ENCODE measurements at places on chromosomes 3 and 15.
A peak's percentile ranks its signal among the peaks of the same experiment; 100 is the strongest.

- no peak for DNase-seq
These were observed 3.4 kb upstream of the COL7A1 start for GRCh38 chr3:48598323-48599076.

- no peak for DNase-seq
These were observed 364.2 kb downstream of the LRTM1 start for GRCh38 chr3:54563501-54564200.

- no peak for DNase-seq
These were observed 23.6 kb upstream of the SSUH2 start for GRCh38 chr3:8668216-8668615.

DNA sequence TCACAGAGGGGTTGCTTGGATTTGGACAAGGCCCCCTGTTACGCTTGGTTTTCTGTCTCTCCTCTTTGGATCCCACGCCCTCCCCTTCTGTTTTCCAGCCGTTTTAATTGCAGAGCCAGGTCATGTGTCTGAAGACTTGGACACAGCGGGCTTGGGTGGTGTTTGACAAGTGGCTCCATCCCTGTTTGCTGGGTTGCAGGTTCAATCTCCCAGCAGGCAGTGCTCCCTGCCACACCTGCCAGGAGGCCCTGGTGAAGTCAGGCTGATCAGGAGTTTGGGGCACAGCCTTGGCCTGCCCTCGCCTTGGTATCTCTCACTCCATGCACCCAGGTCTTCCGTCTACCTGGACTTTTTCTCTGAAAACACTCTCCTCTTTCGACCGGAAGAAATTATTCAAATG lies 59.0 kb downstream of the PLXNA1 start:
- no peak for DNase-seq

- DNase-seq = no peak
These were observed 648.1 kb downstream of the NTRK3 start for GRCh38 chr15:87608238-87609028.

- DNase-seq = peak; percentile 27
These were observed 466 bp downstream of the NFKBIZ start for GRCh38 chr3:101849714-101850245.

GRCh38 chr3:365268-365667 lies 168.7 kb downstream of the CHL1 start:
- DNase-seq = no peak

GRCh38 chr3:72999951-73000350 lies 3.3 kb downstream of the PPP4R2 start:
- DNase-seq = no peak

DNA sequence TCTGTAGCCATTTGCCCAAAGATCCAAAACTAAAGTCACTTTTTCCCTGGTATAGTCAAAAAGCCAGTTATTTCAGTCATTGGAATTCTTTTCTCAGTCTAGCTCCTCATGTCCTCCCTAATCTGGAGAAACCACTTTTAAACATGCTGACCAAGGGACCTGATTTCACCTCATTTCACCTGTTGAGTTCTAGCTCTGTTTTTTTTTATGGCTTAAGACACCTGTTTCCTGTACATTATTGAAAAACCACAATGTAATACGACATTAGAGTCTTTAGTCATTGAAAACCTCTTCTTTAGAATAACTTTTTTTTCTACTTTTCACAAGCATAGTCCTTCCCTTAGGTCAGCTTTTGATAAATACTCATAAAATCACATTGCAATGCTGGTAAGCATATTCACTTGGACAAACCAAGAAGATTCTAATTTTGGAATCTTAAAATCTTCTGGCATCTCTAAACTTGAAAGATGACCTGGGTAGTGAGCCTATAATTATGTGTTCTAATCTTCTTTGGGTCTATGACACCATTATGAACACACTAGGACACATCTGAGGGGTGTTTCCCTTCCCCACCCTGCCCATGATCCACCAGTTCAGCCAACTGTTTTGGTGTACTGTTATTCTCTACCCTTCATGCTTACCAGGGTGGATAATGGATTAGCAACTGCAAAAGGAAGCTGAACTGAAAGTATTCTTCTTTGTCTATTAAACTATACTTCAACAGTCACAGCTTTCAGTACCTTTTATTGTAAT lies 103.5 kb upstream of the FXR1 start:
- no peak for DNase-seq

- no peak for DNase-seq
These were observed 228.4 kb downstream of the ITPR1 start for GRCh38 chr3:4721511-4721911.

GRCh38 chr3:71310980-71311660 lies 272.4 kb downstream of the FOXP1 start:
- no peak for DNase-seq

- no peak for DNase-seq
These were observed 48.6 kb downstream of the SHOX2 start for GRCh38 chr3:158057666-158058065.

- DNase-seq = no peak
These were observed 4.6 kb downstream of the CACNA1D start for GRCh38 chr3:53498806-53499641.

DNA sequence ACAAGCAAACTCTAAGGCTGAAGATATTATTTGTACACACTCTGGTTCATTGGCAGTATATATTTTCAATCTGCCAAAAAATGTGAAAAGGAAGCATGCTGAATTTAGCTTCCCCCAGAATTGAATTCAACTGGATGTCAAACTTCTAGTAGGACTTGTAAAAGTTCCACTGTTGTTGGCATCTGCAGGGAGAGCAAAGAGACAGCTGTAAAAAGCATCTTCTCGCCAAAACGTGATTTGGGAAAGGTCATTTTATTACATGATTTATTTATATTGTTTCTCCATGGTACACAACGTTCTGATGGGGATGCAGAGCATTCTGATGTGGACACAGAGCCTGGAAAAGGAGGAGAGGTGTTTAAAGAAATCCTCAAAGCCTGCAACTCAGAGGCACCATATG lies 196.7 kb upstream of the ADAMTS9 start:
- no peak for DNase-seq

GRCh38 chr15:90087454-90088154 lies 14.7 kb downstream of the IDH2 start:
- no peak for DNase-seq

DNA sequence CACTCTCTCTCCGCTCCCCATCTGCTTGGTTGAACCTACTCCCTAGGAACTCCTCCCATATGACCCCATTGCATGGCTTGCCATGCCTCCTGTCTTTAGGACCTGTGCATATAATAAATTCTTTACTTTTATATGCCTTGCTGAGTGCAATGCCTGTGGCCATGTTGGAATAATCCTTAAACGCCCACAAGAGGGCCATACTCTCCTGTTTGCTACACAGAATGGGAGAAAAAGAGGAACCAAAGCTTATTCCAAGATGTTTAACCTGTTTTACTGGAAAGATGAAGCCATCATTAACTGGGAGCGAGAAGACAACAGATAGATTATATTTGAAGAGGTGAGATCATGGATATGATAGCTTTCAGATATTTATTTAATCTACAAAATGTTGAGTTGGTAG lies 1097.8 kb downstream of the NAALADL2 start:
- DNase-seq = no peak

DNA sequence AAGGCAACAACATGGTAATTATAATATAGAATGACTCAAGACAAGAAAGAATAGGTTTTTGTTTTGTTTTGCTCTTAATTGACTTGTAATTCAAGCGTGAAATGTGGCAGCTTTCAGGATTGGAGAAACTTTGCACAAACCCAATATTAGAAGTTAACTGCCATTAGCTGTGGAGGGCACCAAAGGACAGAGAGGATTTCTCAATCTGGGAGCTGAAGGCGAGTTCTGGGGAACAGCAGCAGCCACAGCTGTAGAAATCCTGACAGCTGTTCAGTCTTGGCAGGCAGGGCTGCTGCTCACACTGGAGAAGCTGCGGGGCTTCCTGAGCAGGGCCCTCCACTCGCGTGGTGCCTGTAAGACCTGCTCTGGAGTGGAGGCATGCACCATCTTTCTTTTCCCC lies 182.2 kb upstream of the IL12A start:
- no peak for DNase-seq

- DNase-seq = no peak
These were observed 81.3 kb upstream of the BHLHE40 start for GRCh38 chr3:4897765-4898453.

DNA sequence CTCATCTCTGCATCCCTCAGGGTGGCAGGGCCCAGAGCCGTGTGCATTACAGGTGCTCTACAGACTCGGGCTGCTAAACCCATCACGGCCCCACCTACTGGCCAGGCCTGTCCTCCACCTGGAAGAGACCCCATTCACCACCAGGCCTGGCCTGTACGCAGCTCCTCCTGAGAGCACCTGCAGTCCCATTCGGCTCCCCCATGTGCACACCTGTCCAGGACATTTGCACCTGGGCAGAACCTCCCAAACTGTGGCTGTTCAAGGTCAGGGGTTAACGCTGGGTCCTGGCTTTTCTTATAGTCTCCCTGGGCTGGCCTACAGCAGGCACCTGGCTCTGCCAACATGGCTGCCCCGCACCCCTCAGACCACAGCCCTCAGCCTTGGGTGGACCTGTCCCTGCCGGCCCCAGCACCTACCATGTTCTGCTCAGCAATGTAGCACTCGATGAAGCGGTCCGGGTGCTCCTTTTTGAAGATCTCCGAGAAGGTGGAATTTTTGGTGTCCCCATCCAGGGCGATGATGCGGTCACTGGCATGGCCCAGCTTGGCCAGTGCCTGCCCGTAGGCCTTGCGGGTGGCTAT lies 25.7 kb downstream of the TKT start:
- no peak for DNase-seq

- DNase-seq = no peak
These were observed 30.9 kb upstream of the VPS8 start for GRCh38 chr3:184780981-184781515.

DNA sequence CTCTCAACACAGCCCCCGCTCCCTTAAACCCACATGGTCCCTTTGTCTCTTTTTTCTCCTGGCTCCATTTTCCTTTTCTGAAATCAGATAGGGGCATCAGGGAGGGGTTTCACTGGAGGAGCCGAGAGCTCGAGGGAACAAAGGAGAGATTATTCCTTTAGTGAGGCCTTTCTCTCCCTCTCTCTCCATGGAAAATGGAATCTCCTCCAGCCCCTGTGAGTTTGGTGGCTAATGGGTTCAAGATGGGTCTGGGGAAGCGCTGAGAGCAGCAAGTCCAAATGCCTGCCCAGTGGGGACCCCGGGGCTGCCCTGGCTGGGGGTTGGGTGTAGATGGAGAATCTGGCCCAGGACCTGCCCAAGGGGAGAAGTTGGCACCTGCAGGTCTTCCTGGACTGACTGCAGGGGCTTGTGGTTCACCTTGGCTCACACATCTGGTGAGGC lies 56.8 kb downstream of the ITGA11 start:
- DNase-seq = no peak

- no peak for DNase-seq
These were observed 198.7 kb downstream of the CNTN3 start for GRCh38 chr3:74415731-74416130.

GRCh38 chr3:41682382-41682781 lies 279.5 kb downstream of the ULK4 start:
- DNase-seq = no peak

DNA sequence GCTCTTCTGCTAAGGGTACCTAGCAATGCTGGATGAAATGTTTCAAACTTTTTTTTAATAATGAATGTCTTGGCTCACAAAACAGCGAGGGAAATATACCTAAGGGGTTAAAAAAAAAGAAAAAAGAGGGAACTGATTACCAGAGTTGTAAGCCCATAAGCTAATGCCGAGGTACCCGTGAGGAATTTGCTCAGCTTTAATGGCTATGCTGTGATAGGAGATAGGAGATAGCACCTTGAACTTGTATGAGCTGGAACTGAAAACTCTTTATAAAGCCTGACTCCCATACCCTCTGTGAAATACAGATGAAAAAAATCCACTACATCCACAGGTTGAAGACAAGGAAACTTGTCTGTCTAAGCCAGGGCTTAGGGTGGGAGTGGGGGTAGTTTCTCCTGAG lies 13.9 kb downstream of the GRAMD1C start:
- DNase-seq = no peak

DNA sequence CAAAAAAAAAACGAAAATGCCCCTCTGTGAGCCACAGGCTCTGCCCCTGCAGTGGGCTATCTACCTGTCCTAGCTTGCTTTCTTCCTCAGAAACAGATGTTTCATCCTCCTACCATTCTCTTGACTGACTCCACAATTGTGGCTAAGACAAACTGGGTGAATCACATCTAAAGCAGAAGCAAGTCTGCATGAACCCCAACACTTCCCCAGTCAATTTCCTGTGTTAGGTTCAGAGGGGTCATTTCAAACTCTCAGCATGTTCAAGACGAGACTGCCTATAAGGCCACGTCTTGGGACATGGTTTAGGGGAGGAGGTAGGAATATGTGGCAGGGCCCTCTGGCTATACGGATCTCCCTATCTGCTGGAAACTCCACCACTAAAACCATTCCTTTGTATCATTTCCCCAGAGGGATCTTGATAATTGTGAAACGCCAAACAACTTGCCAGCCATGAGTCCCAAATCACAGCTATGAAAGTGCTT lies 28.6 kb upstream of the ANKDD1A start:
- DNase-seq = no peak

DNA sequence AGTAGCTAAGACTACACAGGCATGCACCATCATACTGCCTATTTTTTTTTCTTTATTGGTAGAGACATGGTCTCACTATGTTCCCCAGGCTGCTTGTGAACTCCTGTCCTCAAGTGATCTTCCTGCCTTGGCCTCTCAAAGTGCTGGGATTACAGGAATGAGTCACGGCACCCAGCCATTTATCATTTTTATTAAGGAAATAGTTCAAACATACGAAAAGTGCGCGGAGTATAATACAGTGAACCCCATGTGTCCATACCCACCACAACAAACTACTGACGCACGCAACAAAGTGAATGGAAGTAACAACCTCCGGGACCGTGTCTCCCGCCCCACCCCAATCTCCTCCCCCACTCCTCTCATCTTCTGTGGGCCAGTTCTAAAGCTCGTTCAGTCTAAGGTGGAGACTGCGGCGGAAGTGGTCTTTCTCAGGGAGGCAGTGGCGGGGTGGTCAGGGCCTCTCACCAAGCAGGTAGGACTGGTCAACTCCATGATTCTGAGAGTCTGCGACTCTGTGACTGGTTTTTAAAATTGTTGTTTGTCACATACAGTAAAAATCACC lies 42.1 kb downstream of the DNAJB8 start:
- DNase-seq = no peak

GRCh38 chr15:34355241-34355640 lies 11.8 kb downstream of the LPCAT4 start:
- DNase-seq = no peak

DNA sequence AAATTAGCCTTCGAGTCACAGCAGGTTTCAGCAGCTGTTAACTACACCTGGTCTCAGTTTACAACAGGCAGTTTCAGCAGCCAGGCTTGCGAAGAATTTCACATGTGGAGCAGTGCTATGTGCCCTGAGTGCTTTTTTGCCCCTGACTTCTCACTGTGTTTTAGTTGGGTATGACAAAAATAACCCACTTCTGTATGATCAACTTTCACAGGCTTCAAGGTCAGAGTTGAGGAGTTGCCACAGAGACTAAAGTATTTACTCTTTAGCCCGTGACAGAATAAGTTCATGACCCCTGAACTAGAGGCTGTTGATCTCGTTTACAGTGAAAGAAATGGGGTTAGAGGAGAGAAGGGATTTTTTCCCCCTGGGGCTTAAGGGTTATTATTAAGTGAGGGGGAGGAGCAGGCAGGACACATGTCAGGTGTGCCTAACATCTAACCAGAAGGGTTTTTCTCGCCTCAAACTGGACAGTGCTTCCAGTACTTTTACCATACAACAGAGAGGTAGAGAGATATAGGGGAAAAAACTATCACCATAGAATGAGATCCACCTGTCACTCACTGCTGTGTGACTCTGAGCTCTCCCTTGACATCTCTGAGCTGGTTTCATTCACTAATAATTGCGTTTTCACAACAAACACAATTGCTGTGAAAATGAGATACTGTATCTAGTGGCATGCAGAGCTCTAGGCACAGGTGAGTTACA lies 14.0 kb upstream of the TOPBP1 start:
- no peak for DNase-seq

- no peak for DNase-seq
These were observed 207.5 kb downstream of the PDCD6IP start for GRCh38 chr3:34005886-34006285.
